ENCODE measurements at places on chromosomes 12 and 14.

GRCh38 chr12:129779033-129779432 is 124.8 kb downstream of the TMEM132D start:
- DNase-seq: no peak

DNA sequence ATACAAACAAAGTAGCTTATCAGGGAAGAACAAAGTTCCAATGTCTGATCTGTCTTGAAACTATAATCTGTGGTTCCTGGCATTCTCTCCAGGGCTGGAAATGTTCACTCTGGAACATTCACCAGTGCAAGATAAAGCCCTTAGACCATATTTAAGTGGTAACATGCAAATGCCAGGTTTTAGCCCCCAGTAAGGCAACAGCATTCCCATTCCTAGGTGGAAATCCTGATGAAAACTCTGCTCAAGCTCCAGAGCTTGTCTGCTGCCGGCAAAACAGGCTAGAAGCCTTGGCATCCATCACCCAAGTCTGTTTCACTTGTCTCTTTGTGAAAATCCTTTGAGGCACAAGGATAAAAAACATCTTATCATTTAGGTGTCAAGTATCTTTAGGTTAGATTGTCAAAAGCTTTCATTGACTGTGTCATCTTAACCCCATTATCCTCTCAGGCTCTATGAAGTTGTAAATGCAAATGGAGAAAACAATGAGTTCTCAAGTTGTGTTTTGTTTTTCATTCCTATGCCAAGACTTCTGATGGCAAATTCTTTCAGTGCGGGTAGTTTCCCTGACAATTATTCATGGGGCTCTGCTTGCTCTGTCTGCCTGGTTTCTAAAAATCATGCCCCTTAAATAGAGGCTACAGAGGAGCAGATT is 344.7 kb downstream of the NELL2 start:
- no peak for DNase-seq

DNA sequence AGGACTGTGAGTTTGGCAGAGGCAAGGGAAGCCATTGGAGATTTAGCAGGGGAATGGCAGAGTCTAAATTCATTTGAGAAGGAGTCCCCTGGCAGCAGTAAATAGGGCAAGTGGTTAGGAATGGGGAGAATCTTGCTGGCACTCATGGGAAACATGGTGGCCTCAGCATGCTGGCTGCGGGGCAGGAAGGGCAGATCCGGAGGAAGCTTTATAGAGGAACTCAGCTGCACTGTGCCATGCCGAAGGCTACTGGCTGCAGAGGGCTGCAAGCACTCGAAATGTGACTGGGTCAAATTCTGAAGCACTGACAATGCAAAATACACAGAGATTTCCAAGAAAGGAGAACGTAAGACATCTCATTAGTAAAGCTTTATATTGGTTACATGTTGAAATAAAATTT is 23.9 kb downstream of the CCNK start:
- no peak for DNase-seq

- no peak for DNase-seq
These were observed 35.5 kb upstream of the FRMD6 start for GRCh38 chr14:51616256-51616655.

GRCh38 chr14:53630336-53630735 is 326.3 kb downstream of the BMP4 start:
- no peak for DNase-seq

DNA sequence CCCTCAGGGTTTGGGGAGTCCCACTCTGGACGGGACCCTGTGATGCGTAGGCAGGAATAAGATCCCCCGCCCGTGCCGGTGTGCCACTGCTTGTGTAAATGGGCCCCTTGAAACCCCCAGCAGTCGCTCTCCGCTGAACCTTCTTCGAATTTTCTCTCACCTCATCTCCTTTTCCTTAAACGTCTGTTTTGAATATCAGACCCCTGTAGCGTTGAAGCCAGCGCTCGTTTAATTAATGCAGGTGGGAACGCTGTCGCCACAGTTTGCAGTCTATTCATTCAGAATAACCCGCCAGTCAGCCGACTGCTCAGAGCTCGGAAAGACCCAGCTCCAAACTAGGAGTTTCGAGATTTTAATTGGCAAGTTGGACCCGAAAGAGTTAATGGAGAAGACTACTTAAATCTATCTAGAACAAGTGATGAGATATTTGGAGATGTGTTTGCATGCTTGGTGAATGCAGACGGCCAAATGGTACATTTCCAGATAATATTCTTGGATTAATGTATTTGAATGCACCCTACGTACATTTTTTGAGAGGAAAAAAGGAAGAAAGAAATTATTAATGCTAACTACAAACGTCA is 739 bp upstream of the PPP2R5E start:
- no peak for DNase-seq

- no peak for DNase-seq
These were observed 30.0 kb downstream of the GALNT4 start for GRCh38 chr12:89494411-89495231.

GRCh38 chr12:97151481-97151880 is 244.4 kb downstream of the NEDD1 start:
- DNase-seq: no peak

DNA sequence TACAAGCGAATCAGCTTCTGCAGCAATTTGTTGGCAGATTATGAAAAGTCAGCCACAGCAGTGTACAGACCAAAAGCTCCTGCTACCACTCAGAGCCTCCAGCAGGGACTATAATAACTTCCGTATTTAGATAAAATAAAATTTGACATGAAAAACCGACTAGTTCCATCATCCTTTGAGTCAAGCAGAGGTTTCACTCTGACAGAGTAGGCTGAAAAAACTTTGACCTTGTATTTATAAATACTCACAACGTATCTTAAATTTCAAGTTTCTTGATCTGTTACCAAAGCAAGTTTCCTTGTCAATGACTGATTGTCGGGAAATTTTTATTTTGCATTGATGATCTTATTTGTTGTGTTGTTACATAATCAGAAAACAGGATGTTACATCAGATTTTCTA is 283.4 kb downstream of the DAD1 start:
- DNase-seq: no peak

- DNase-seq: no peak
These were observed 77.3 kb upstream of the RPH3A start for GRCh38 chr12:112714166-112714710.

- no peak for DNase-seq
These were observed 209.8 kb upstream of the PLEKHG7 start for GRCh38 chr12:92492995-92493394.

- DNase-seq: no peak
These were observed 43.3 kb upstream of the ISM2 start for GRCh38 chr14:77541905-77542304.

GRCh38 chr12:82504409-82504808 is 146.1 kb downstream of the METTL25 start:
- DNase-seq: no peak

DNA sequence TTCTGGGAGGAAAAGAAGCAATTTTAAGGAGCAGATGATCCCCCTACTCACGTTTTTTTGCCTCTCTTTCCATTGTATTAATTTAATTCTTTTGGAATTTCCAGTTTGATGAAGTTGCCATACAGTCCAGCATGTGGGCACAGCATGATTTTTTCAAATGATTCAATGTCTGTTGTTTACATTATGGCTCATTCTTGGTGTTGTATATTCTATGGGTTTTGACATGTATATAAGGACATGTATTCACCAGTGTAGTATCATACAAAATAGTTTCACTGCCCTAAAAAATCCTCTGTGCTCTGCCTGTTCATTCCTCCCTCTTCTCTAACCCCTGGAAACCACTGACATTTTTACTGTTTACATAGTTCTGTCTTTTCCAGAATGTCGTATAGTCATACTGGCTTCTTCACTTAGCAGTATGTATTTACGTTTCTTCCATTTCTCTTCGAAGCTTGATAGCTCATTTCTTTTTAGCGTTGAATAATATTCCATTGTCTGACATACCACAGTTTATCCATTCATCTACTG is 13.3 kb upstream of the KLHDC2 start:
- no peak for DNase-seq

DNA sequence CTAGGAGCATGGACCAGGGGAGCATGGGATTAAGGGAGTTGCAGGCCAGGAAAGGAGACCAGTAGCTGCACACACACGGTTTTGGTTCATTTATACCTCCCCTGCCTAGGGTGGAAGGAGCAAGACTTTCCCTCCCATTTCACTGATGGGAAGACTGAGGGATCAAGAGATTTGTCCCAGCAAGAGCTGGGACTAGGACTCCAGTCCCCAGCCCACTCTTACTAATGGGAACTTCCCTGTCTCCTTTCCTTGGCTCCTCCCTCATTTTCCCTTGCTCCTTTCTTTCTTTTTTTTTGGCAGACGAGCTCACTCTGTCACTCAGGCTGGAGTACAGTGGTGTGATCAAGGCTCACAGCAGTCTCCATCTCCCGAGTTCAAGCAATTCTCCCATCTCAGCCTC is 13.0 kb downstream of the SCNN1A start:
- DNase-seq: no peak

GRCh38 chr12:66669541-66669940 is 9.3 kb downstream of the GRIP1 start:
- no peak for DNase-seq

DNA sequence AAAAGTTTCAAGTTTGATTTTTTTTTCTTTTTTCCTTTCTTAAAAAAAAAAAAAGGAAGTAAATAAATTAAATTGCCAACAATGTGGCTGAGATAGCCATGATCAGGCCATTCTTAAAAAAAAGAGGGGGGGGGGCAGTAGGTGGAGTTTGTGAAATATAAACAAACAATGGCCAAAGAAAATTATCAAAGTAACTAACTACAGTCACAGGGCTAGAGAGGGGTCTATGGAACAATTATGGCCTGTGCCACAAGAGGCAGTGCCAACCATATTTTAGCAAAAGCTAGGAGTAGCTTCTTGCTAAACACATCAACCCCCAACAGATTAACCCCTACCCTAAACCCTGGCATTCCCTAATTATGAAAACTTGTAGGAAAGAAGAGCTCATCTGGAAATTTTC is 16.2 kb upstream of the SMARCC2 start:
- no peak for DNase-seq

DNA sequence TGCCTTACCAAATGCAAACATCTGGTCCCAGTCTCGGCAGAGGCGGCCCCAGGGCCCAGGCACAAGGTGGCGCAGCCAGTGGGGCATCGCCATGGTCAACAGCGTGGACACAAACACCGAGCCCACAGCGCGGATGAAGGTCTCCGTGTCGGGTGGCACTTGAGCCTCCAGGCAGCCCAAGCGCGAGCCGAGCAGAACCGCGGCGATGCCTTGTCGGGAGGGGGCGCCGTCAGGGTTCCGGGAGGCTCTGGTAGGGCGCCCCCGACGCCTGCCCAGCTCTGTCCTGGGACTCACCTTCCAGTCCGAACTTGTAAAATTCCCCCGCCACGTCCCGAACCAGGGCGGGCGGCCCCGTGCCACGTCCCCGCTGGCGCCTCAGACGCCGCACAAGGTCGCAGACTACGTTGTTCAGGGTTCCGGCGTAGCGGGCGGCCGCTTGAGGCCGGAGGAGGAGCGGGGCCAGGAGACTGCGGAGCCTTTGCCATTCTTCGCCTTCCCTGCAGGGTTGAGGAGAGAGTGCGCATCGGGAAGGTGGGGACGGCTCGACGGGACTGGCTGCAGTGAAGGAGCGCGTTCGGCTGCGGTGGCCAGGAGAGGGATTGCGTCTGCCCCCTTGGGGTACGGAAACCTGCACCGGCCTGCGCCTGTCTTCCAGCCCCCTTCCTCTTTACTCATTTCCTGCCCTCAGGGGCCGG is 1.7 kb downstream of the CYP27B1 start:
- DNase-seq: peak; percentile 49

GRCh38 chr14:105093431-105094192 is 28.4 kb upstream of the GPR132 start:
- DNase-seq: peak; percentile 56

DNA sequence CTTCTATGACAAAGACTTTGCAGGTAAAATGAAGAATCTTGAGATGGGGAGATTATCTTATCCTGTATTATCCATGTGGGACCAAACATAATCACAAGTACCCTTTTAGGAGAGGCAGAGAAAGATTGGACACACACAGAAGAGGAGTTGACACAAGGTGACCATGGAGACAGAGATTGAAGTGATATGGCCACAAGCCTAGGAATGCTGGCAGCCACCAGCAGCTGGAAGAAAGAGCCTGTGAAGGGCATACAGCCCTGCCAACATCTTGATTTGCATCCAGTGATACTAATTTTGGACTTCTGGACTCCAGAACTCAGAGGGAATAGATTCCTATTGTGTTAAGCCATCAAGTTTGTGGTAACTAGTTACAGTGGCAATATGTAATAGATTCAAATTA is 78.1 kb downstream of the RPS29 start:
- DNase-seq: no peak

DNA sequence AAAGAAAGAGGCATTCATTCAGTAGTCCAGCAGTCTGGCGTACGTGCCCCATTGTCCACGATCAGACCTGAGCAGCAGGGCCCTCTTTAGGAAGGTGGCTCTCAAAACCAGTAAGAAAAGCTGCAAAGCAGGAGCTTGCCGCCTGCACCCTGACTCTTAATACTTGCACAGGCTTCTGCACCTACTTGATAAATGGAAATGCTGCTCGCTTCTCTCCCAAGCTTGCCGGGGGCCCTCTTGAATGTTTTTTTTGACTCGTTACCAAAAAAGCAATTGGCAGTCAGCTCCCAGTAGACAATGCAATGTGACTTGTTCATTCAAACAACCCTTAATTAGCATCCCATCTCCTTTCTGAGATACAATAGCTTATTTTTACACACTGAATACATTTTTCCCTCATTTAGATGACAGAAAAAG is 27.2 kb upstream of the PTPRB start:
- no peak for DNase-seq

DNA sequence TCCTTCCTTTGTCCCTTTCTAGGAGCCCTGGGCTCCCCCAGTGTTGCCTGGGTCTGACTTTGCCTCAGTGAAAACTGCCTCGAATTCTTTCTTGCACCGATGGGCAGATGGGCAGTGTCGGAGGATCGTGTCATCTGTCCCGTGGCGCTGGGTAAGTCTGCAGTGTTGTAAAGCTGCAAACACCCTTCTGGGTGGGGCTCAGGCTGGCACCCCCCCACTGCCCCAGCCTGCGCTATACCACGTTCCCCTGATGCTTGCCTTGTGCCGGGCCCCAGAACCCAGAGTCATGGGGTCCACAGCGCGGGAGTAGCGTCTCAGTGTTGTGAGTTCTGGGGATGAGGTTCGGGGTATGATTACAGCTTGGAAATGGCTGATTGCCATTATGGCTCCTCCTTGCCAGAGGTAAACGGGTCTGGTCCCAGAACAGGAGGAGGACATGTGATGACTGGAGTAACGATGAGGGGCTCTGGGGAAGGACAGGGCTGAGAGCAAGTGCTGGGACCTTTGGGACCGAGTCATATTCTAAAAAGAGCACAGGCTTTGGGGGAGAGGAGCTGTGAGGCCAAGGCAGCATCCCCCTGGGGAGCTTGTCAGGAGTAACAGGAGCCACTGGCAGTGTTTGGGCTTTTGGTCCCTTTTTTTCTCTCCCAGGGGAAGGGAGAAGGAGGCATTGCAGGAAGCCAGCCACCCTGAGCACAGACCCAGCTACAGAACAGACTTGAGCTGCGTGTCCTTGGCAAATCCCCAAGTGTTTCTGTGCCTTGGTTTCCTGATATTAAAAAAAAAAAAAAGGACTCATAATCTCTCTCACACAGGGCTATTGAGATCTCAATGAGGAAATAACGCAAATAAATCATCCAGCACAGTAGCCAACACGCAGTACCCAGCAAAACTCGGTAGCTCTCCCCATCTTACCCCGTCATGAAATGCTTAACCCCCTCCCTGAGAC is 4.3 kb downstream of the RTL1 start:
- DNase-seq: no peak
